Glutamatergic neuron (in vitro differentiated cells): ENCODE measurements at places on chromosomes 11 and 22. TPM values are rescaled to one million over a fixed set of nuclear protein-coding genes. Genes with fewer than 3 reads are reported as not detected.

Gene FOXR1
- total RNA-seq: not detected

Gene FGF19
- 5.1 TPM for total RNA-seq

- no peak for DNase-seq
Observed at GRCh38 chr11:65188486-65188885, 6.8 kb downstream of the CAPN1 start.

- peak; percentile 58 for DNase-seq
Observed at GRCh38 chr11:66069715-66070603, at the start of gene PACS1. TSS of gene PACS1 (plus strand) at chr11:66070272. CDS start at chr11:66070487, 215 bp downstream.

GRCh38 chr11:57647960-57648800, 1.5 kb downstream of the YPEL4 start:
- peak; percentile 55 for DNase-seq

DNA sequence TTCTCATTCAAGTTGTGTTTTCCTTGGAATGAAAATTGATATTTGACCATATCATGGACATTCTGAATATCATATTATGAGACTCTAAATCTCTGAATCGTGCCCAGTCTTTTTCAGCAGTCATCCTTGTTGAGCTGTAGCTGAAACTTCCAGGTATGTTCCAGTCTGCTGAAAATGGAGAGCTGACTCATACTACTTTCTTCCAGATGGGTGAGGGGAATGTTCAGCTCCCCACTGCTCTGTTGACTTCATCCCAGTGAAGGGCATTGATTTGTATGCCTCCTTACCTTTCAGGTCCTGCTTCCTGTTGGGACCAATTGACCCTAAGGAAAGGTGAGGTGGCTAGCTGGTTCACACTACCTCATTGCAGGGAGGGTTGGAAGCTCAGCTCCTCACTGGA, 3.5 kb downstream of the OR5P2 start:
- DNase-seq: no peak

DNA sequence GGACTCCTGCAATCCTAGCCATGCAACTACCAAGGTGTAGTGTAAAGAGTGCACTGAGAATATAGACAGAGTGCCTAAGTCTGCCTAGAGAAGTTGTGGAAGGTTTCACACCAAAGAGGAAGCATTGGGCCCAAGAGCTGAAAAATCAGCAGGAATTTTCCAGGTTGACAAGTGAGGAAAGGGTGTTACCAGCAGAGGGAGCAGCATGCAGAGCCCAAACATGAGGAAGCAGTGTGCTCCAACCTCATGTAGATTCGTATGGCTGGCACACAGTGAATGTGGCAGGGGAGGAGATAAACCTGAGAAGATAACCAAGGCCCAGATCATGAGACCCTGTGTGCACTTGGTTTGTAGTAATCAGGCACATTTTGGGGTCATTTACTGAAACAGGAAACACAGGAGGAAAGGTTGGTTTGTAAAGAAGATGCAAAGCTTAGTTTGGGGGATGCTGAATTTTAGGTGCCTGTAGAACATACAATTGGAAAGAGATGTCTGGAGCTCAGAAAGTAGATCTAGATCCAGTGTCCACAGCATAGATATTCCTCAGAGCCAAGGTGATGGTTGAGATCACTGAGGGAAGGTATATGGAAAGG, 1.7 kb downstream of the HPX start:
- peak; percentile 55 for DNase-seq

Gene ESAM
- total RNA-seq: 0.54 TPM

DNA sequence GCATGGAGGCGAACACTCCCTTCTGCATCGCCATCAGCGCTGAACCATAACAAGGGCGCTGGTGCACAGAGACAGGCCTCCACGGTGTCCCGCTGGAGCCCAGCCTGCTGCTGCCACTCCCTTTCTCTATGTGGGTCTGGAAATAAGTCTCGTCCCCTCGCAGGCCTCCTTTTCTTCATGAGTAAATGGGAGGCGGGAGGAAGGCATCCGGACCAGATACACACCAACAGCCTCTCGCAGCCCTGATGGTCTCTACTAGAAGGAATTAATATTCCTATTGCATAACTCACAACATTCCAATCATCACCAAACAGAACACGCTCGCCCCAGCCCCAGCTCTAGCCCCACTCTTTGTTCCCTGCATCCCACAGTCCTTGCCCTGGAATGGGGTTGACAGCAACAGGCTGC, 14.9 kb downstream of the RASD2 start:
- no peak for DNase-seq

Gene MMP12
- not detected for total RNA-seq

Gene NPTXR
- 9.2 TPM for total RNA-seq

Gene TMEM191C
- total RNA-seq: 11.5 TPM

- no peak for DNase-seq
Observed at GRCh38 chr11:93732237-93732892, 8.9 kb downstream of the TAF1D start.

DNA sequence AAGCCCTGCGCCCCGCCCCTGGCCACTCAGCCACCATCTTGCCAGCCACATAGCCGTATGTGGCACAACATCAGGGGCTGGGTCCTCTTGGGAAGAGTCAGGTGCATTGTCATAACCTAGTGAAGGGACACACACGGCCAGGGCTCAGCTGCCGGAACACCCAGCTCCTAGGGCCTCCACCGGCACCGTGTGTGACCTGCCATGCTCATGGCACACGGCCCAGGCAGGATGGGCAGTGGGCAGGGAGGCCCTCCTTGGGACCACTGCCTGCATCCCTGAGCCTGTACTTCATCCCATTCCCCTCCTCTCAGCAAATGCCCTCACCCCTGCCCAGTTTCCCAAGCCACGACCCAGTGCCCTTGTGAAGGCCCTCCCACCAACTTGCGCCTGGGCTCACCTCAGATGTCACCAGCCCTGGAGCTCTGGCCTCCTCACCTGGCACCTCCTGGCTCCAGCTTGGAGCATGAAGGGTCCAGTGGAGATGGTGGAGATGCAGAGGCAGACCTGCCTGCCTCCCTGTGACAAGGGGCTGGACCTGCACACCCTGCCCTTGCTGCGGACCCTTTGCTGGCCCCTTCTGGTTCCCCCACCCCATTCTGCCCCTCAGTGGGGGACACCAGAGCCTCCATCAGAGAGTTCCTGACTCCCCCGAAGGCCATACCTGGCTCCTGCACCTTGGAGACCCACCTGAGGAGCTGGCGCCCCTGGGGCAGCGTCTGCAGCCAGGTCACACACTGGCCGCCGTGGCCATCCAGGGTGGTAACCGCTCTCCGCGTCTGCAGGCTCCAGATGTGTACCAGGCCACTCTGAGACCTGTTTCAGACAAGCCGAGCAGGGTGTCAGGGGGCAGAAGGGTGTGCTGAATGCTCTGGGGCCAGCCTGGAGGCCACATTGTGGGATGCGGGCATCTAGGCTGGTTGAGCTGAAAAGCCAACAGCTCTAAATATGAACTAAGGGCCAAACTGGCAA, 34.5 kb downstream of the GNB1L start:
- no peak for DNase-seq

Gene OR6T1
- total RNA-seq: not detected

- no peak for DNase-seq
Observed at GRCh38 chr22:29890760-29891159, 7.8 kb downstream of the MTMR3 start.

DNA sequence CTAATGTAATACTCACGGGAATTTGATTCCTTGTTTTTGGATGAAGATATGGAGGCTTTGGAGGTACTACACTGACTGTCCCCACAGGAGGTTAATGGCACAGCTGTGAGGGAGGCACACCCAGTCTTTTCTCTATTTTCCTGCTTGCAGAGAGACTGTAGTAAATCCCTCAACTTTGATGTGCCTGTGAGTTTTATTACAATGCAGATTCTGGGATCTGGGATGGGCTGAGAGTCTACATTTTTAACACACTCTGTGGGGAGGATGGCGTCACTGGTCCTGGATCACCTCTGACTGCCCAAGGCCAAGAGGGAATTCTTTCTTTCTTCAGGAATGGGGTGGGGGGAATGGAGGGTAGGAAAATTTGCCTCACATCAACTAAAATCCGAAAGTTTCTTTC, 80.2 kb upstream of the NTM start:
- no peak for DNase-seq

Gene FOLR3
- not detected for total RNA-seq

Gene KCNK7
- total RNA-seq: 0.69 TPM

DNA sequence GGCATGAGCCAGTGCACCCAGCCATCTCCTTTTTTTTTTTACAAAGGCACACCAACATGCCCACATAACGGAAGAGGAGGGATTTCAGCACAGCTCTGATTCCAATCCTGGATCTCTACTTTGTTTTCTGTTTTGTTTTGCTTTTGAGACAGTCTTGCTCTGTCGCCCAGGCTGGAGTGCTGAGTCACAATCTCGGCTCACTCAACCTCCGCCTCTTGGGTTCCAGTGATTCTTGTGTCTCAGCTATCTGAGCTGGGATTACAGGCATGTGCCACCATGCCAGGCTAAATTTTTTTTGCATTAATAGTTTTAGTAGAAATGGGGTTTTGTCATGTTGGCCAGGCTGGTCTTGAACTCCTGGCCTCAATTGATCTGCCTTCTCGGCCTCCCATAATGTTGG, 28.1 kb downstream of the VSTM5 start:
- DNase-seq: no peak

Gene ASCL2
- not detected for total RNA-seq

- no peak for DNase-seq
Observed at GRCh38 chr11:17397311-17398002, 9.0 kb upstream of the KCNJ11 start.

DNA sequence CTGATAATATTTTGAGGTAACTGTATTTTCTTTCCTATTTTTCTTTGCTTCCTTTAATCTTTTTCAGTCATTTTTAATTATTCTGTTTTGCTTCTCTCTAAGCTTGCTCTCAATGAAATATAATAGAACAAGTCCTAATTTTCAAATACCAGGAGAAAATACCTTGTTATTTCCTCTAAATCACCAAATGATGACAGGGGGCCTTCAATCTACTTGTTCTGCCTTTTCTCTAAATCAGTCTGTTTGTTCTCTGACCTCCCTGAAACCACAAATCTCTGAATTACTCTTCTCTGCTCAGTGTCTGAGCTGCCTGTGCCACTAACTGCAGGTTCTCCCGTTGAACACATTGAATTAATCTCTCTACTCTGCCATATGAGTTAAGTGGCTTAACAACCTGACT, 286.2 kb downstream of the C11orf87 start:
- no peak for DNase-seq

Gene EXPH5
- total RNA-seq: 0.44 TPM

DNA sequence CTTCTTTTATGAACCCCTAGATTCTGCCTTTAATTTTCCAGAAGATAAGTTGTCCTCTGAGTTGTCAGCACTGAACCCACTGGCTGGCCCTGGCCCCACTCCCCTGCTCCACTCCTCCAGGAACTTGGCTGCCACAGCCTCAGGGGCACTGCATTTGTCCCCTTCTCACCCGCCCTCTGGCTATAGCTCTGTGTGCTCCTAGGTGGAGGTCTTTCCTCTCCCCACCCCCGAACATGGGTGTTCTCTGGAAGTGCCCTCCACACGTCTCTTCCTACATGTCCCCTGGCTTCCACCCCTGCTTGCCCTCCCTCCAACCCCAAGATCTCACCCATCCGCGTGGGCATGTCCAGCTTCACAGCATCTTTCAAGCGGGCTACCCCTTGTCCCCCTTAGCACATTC, 137.7 kb upstream of the TEAD1 start:
- no peak for DNase-seq

GRCh38 chr11:110162216-110162615, 69.0 kb downstream of the ZC3H12C start:
- DNase-seq: no peak

DNA sequence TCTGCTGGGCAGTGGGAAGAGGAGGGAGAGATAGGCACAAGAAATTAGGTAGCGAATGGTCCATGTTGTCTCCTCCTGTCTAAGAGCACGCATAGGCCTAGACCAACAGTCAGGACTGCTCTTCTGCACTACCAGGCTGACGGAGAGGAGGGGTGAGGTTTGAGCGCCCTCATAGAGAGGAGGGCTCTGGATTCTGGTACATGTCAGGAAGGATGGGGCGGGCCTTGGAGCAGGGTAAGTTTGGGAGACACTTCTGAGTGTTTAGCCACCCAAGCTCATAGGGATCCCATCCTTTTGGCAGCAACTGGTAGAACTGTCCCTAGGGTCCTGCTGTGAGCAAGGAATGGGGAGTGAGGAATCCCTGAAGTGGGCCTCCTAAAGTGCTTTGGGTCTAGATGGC, 60.4 kb downstream of the KCNC1 start:
- no peak for DNase-seq

Gene MUC6
- not detected for total RNA-seq

GRCh38 chr22:42654436-42655073, 5.4 kb upstream of the CYB5R3 start:
- no peak for DNase-seq

Gene OR8D1
- total RNA-seq: not detected

DNA sequence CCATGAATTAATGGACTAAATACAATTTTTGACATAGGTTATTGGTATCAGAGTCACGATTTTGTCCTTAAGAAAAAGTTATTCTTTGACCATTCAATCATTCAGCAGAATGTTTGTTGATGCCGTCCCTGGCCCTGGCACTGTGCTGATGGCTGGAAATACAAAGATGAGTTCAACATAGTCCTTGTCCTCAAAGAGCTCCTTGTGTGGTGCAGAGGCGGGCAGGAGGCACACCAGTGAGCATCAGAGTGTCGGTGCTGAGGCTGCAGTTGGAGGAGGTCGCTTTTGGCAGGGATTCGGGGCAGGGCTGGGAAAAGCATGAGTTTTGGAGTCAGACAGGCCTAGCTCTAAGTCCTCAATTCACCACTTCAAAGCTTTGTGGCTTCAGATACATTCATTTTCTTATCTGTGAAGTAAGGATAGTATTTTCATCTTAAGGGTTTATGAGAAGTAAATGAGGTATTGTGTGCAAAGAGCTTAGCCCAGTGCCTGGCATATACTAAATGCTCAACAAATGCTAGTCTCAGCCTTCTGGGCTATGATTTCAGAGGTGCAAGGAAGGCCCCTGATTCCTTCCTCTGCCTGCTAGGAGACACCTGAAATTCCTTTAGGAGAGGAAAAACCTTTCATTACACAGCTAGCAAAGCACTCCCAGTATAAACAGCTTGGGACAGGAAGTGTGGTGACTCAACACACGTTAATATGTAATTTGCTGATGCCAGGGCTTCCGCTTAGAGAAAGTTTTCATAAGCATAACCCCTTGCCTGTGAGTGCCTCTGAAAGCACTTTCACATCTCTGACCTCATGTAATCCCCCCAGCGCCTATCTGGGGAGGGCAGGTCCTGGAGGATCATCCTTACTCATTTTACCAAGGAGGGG, 113.8 kb downstream of the NECTIN1 start:
- no peak for DNase-seq

DNA sequence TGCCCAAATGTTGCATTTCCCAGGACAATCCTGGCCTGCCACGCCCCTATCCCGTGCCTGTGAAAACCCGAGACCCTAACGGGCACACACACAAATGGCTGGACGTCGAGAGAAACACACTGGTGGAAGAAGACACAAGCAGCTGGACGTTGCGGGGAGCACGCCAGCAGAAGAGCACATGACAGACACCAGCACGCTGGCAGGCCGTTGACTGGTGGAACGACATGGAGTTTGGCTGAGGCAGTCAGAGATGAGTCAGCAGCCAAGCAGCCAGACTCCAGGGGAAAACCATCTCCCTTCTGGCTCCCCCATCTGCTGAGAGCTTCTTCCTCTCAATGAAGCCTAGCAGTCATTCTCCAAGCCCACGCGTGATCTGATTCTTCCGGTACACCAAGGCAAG, 606.7 kb upstream of the LRRC4C start:
- DNase-seq: peak; percentile 21

Gene BCO2
- total RNA-seq: 2.6 TPM

Gene MRGPRE
- total RNA-seq: 1.0 TPM

Gene ZDHHC8
- 119 TPM for total RNA-seq

- no peak for DNase-seq
Observed at GRCh38 chr22:37226514-37226913, 14.2 kb upstream of the SSTR3 start.

- no peak for DNase-seq
Observed at GRCh38 chr11:45369313-45369712, 83.2 kb upstream of the SYT13 start.

Gene MB
- total RNA-seq: not detected
